Renal pelvis (tissue), 12 donors: ENCODE measurements at places on chromosomes 12 and 14. TPM values are rescaled to one million over a fixed set of nuclear protein-coding genes. Genes with fewer than 3 reads are reported as not detected.
A peak's percentile ranks its signal among the peaks of the same experiment; 100 is the strongest.

DNA sequence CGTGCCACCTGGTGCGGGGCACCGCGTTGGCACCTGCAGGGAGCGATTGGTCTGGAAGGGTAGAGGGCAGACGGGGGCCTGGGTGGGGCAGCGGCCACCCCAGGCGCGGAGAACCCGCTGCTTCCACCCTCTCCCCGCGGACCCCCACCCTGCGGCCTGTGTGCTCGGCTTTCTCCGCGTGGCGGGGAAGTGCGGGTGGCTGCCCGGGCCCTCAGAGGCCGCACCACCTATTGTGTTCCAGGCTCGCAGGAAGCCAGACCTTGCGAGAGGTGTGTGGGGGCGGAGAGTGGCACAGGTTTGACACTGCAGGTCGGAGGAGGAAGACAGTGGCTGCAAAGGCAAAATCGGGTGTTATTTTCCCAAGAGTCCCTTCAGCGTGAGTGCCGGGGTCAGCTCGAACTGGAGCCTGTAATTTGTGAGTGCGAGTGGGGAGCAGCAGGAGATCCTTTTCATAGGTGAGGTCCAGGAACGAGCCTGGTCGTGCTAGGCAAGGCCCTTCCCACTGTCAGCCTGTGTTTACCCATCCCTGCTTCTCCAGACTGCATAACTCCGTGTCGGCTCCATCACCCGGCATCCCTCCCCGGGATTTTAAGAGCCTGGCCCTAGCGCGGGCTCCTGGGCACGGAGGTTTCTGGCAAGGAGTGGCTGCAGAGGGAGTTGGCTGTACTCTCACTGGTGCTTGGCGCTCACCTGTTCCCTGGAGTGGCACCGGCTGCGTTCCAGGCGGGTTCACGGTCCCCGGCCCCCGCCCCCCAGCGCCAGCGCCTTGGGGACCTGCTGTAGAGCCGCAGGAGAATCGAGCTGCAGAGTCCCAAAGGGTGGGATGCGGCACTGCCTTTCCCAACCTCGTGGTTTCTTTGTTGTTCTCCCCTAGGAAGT lies 935 bp downstream of the TBC1D30 start:
- no peak for DNase-seq

DNA sequence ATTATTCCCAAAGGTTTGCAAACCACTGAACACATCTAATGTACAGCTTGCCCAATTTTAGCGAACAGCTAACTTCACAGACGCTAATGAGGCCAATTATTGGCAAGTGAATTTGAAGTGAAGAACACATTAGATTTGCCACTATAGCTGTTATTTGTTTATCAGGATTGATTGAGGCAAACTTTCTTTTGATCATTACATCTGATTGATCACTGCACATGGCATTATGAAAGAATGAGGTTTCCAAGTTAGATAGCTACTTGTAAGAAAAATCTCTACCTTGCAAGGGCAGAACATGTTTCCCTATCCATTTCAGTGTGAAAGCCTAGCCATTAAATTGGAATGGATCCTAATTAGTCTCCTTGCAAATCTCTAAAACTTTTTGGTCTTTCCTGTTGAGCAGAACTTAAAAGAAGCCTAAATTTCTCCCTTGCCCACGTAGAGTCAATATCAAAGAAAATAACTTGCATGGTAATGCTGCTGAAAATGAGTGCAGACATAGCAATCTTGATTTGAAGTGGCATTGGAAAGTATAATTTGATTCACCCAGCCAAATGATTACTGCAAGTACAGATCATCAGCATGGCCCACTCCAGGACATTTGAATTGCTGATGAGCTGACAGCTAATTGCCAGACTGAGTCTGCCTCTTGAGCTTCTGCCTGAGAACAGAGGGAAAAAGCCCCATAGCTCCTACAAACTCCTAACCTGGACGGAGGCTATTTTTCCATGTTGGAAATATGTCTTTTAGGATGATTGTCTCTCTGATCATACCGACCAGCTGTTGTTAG lies 98.6 kb downstream of the TPH2 start:
- DNase-seq: no peak

DNA sequence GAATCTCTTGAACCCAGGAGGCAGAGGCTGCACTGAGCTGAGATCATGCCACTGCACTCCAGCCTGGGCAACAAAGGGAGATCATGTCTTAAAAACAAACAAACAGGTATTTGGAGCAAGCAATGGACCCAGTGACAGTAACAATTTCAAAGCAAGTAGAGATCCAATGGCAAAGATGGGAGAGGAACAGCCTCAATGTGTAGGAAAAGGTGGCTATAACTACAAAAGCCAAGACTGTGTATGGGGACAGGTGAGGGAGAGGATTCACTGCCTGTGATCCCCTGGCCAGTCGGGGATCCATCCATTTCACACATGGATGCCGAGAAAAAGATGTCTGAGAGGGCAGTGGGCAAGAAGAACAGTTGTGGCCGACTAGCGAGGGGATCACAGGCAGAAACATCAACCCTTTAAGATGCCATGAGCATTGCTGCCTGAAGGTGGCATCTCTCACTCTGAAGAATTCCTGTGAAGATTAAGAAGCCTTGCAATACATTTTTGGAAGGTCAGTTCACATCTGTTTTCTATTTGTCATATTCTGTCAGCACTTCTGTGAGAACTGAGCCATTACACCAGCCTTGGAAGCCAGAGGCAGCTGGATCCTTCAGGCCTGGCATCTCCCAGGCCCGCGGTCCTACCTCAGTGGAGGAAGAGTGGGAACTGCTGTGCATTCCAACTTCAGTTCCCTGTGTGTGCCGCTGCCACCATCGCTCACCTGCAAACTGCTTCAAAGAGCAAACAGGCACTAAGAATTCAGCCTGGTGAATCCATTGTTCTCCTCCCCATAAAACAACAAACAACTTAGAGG lies 54.5 kb upstream of the FRS2 start:
- peak; percentile 64 for DNase-seq

DNA sequence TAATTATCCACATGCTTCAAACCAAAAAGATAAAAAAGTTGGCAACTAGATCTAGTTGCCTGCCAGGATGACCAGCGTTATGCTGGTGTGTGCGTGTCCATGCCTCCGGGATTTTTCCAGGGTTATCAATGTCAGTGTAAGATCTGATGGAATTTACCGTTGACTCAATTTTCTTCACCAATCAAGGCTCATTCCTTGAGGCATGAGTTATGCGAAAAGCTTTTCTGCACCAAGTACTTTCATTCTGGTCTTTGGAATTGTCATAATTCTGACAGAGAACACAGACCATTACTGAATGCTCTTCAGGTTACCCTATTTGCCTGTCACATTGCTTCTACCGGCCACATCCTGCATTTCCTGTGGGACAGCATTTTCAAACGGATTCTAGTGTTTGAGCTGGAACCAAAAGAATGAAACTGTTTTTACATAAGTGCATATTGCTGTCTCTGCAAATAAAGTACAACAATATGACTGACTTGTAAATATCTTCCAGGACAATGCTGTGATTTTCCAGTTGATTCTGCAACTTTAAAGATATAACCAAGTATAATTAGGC lies 91.8 kb downstream of the DUSP16 start:
- DNase-seq: no peak

DNA sequence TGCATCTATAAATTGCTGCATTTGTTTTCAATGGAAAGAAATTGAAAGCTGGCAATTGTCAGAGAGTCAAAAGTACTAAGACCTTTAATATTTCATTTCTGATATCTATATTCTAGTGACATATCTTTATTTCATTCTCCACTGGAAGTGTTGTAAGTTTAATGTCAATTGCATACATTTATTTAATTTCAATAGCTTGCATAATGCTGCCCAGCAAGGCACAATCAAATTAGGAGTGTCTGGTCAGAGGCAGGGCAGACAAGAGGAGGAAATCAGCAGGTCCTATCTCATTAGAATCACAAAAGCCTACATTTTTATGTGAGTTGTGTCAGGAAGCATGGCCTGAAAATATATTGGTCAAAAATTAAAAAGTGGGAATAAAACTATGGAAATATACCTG lies 112.9 kb downstream of the TMEM132D start:
- no peak for DNase-seq

DNA sequence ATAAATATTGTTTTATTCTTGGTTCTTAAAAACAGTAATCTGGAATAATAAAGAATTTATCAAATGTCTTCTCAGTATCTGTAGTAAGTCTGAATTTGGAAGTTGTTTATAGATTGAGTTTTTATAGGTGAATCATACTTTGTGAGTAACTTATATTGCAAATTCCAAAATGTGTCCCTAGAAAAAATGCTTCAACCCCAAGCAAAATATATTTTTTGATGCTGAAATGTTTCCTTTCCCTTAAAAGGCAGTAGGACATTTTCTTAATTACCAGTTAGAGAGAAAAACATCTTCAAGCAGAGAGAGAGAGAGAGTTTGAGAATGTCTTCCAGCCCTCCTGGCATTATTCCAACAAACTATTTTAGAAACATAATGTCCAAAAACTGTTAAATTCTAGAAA lies 37.9 kb downstream of the PELI2 start:
- DNase-seq: no peak

RNF212B gene
- 3.4 TPM for polyA plus RNA-seq

PLBD1 gene
- 41.6 TPM for polyA plus RNA-seq

CEP83 gene
- 40.3 TPM for polyA plus RNA-seq

EIF2S3B gene
- 1.3 TPM for polyA plus RNA-seq

PLEKHG7 gene
- 0.78 TPM for polyA plus RNA-seq

HAL gene
- polyA plus RNA-seq: 1.2 TPM
